Activated naive CD8-positive, alpha-beta T cell treated with anti-CD3 and anti-CD28 coated beads, Interleukin-2, amount 50 U/mL, for 16 hours (primary cell): ENCODE measurements at places on chromosomes 6 and 20.

DNA sequence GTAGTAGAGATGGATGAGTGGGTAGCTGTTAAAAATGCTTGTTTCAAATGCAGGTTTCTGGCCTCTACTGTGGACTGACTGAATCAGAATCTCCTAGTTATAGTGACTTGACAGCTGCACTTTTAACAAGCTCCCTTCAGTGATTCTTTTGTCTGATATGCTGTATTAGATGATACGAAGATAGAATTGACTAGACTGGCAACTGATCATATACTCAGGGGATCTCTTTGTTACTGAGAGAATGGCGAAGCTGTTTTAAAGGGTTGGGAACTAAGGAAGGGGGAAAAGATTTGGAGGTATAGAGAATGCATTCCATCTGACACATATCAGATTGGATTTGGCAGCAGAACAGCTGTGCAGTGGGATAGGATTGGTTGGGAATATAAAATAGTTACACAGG, 7.0 kb downstream of the ENPP4 start:
- no peak for DNase-seq

DNA sequence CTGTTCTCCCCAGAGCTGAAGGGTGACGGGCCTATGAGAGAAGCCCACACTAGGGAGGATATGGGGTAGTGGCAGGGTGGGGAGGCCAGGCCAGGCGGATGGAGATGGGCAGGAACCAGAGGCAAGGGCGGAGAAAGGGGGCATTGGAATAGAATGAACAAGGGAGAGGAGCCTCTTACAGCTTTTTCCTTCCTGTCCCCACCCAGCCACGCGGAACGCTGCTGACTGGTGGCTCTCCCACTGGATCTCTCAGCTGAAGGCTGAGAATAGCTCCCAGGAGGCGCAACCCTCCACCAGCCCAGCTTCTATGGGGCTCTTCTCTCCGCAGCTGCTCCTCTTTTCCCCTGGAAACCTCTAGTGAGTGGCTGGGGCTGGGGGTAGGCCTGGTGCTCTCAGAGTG, 10.8 kb downstream of the DLK2 start:
- DNase-seq, result no peak

GRCh38 chr6:32796848-32797776, 19.7 kb downstream of the HLA-DOB start:
- DNase-seq, result peak; percentile 62

- no peak for DNase-seq
These were observed 8.9 kb upstream of the QKI start for GRCh38 chr6:163405412-163406309.

DNA sequence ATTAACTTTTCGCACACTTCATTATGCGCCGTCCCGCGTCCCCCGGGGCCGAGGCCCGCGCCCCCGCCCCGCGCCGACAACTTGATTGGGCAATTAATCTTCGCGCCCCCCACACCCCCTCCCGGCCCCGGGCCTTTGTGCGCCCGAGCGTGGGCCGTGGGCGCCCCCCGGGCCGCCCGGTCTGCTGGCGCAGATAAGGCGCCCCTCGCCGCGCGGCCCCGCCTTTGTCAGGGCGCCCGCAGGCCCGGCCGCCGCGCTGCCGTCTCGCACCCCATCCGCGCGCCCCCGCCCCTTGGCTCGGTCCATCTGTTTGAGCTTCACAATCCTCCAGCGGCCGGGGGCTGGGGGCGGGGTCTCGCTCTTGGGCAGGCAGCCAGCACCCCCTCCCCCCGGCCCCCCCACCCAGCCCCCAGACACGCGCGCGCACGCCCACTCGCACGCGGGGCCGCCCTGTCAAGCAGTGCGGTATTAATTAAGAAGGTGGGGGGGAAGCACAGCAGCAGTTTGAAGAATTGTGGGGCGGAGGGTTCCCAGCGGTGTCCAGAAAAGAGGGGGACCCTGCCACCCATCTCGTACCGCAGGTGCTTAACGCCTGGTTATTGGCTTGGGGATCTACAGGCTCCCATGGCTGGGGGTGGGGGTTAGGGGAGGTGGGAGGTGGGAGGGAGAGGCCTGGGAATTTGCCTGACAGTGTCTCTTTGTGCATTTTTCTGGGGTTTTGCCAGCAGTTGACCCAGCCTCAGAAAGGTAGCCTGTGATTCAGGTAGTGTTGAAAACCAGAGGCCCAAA, 34.6 kb upstream of the SCRT2 start:
- no peak for DNase-seq

- no peak for DNase-seq
These were observed 140.6 kb downstream of the KIF16B start for GRCh38 chr20:16432466-16433292.

- DNase-seq, result no peak
These were observed 72.6 kb upstream of the DUSP22 start for GRCh38 chr6:219641-220198.

GRCh38 chr20:2230726-2231488, 64.9 kb upstream of the TGM3 start:
- DNase-seq, result no peak

DNA sequence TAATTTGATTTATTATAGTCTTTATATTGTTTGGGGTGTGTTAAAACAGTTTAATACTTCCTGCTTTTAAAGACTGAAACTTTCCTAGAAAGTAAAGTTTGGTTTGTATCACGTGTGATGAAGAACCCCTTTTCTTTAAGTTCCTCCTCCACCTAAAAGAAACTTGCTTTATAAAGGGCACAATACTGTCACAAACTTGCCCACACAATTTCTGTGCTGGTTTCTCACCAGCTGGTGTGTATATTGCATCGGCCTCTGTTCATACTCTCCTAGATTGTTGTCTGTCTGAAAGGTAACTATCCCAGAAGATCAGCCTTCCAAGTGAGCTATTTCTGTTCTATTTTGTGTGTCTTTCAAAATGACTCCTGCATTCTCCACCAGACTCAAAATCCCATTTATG, 46.9 kb downstream of the ANKRD6 start:
- no peak for DNase-seq

DNA sequence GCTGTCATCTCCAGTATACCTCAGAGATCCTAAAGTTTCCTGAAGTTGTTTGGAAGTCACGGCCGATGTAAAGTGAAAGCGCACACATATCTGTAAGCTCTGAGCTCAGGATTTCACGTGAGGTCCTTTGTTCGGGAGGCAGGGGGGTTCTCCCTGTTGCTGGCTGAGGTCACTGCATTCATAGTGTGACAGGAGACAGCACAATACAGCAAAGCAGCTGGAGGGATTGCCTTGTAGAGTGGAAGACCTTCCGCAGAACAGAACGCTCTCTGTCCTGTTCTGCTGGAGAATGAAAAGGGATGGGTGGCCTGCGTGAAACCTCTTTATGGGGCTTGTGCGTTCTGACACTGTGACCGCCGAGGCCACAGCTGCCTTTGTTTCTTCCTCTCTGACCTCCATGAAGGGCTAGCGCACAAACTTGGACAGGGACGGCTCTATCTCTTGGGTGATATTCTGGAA, 13.4 kb upstream of the SERPINB1 start:
- no peak for DNase-seq

- DNase-seq, result no peak
These were observed 42.7 kb downstream of the ANKRD6 start for GRCh38 chr6:89475634-89476033.

DNA sequence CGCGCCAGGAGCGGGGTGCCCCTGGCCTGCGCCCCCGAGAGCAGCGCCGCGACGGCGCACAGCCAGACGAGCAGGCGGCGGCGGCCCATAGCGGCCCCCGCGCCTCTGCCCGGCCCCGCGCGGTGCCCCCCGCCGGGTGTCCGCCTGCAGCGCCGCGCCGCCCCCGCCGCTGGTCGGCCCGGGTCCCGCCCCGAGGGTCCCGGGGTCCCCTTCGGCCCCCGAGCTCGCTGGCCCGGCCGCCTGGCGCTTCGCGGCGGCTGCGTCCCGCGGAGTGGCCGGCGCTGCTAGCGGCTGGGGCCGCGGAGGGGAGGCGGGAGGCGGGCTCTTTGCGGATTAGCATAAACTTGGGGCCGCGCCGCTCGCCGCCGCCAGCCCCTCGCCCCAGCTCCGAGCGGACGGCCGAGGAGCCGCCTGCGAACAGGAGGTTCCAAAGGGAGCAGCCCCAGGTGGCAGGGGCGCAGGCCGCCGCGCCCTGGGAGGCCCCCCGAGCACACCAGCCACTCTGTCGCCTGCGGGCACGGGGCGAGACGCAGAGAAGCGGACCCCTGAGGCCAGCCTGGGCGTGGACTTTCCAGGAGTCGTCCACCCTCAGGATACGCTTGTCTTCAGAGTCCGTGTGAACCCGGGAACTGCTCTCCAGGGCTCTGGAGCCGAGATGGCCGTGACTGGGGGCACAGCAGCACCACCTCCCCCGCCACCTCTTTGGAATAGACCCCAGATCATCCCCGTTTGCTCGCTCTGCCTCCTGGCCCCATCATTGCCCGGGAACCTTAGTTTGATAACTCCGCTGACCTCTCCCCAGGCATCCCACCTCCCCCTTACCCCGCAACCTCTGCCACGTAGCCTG, at the start of gene EMILIN3:
EMILIN3 (minus strand) TSS at position 273 of the 847 bp plus-strand sequence; CDS start at position 89, 184 bp downstream.
- no peak for DNase-seq

DNA sequence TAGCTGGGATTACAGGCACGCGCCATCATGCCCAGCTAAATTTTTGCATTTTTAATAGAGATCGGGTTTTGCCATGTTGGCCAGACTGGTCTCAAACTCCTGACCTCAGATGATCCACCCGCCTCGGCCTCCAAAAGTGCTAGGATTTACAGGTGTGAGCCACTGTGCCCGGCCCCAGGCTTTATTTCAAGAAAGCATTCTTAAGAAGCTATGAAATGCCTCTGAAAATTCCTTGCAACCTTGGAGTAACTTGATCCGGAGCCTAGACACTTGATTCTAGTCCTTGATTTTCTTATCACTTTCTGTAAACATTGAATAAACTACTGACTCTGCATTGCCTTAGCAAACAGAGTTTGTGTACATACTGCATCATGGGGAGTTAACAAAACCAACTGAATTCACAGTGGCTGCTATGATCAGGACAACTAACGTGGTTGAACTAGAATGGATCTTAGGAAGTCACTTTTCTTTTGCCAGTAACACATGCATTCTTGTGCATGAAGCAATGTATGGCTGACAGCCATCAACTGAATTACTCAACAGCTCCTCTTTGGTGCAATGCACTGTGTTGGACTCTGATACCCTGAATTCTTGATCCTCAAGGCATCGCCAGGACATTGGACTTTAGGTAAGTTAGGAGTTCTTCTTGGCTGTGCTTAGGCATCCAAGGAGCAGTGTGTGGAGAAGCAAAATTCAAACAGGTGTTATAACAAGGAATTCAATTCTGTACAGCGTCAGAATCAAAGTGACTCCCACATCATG, 102.8 kb upstream of the TMEM170B start:
- DNase-seq, result no peak

GRCh38 chr20:31542201-31542842, 28.1 kb downstream of the HM13 start:
- no peak for DNase-seq

DNA sequence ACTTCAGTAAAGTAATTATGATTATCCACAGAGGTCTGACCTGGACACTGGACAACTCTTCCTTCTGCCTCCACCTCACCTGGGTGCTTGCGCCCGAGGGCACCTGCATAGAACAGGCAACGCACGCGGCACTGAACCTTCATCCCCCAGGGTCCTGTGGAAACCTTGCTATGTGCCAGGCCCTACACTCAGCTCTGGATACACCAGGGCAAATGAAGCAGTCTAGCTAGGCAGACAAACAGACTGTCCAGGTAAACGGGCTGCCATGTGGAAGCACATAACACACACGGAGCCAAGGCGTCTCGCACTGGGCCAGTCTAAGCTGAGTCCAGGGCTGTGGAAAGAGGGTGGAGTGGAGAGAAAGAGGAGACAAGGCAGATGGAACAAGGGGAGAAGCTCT, 109.3 kb upstream of the AFDN start:
- no peak for DNase-seq

DNA sequence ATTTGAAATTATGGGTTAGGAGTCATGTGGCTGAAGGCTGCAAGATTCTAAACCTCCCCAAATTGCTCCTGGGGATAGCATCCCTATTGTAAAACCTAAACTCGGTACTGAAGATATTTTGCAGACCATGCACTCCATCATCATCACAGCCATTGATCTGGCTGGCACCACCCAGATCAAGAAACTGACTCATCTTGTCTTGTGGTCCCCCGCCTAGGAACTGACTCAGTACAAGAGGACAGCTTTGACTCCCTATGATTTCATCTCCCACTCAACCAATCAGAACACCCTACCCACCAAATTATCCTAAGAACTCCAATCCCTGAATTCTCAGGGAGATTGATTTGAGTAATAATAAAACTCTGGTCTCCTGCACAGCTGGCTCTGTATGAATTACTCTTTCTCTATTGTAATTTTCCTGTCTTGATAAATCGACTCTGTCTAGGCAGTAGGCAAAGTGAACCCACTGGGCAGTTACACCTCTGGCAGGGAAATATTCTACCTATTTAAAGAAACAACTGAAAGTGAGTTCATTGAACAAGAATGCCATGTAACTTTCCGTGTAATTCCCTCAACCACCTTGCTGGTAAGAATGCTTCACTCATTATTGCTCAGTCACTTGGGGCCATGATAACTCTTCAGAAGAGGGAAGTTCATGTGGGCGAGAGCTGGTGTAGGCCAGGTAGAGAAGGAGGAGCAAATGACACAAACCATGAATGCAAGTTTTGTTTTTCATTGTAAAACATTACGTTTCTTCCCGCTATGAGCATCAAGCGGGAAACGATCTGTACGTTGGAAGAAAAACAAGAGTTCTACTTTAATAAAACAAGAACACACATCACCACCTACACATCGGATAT, 602.9 kb upstream of the ARID1B start:
- DNase-seq, result no peak

GRCh38 chr6:167569041-167569805, 244.3 kb downstream of the TTLL2 start:
- DNase-seq, result no peak

- no peak for DNase-seq
These were observed 93.6 kb downstream of the STXBP5 start for GRCh38 chr6:147297663-147298316.

DNA sequence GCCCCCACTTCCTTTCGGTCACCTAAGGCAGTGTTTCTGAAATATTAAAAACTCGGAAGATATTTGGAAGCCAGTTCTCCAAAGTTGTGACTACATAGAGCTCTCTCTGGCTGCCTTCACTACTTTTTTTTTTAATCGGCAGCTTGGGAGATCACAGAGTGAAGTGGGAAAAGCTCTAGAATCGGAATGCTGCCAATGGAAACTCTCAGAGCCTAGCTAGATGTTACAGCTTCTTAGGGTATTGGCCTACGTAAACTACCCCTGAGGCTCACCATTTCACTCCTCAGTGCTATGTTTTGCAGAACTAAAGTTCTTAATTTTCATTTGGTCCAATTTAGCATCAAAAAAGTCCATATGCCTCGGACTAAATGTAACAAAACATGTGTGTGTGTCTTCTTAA, 14.5 kb downstream of the SERPINB1 start:
- no peak for DNase-seq
